ENCODE measurements at places on chromosomes 4 and X.

GRCh38 chrX:34810364-34810763, 132.2 kb upstream of the FAM47B start:
- DNase-seq, result peak; percentile 66

- no peak for DNase-seq
Observed at GRCh38 chr4:13647031-13647430, 19.5 kb upstream of the BOD1L1 start.

DNA sequence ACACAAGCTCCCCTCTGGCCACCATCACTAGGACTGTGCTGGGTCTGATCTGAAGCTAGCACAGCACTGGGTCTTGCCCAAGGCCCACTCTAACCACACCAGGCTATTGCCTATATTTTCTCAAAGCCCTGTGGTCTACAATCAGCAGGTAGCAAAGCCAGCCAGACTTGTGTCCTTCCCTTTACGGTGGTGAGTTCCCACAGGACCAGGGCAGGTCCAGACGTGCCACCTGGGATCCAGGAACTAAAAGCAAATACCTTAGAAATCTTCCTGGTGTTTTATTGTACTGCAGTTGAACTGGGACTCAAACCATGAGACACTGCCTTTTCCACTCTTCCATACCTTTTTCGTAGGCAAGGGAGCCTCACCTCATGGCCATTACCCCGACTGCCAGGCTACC, 9.0 kb upstream of the MAGEC2 start:
- no peak for DNase-seq

DNA sequence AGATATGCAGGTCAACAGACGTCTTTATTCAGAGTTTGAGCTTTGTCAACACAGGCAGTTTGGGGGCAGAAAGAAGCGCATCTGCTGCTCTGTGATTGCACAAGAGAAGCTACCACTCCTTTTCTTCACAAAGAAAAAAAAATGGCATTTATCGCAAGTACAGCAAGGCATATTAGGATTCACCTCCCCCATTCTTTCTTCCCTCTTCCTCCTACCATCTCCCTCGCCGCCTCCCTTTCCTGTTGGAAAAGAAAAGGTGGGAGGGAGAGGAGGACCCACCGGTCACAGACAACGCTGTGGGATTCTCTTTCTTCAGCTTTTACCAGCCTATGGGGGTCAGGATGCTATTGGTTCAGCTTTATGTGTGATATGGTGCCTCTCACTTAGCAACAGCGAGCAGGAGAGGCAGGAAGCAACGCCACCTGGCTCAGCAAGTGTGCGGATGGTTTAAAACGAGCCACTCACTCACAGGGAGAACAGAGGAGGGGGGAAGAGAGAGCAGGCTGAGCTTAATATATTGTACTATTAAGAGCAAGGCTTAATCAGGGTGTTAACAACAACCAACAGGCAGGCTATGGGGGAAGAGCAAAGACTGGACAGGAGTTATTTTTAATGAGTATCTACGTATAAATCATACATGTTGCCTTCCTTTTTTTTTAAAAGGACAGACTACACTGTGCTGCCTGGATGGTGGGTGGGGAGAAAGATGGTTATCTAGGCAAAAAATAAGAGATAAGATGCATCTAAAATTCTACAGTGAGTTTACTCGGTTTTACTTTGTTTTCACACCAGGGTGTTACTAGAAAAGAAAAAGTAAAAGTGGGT, 104.7 kb downstream of the MAML3 start:
- peak; percentile 70 for DNase-seq

DNA sequence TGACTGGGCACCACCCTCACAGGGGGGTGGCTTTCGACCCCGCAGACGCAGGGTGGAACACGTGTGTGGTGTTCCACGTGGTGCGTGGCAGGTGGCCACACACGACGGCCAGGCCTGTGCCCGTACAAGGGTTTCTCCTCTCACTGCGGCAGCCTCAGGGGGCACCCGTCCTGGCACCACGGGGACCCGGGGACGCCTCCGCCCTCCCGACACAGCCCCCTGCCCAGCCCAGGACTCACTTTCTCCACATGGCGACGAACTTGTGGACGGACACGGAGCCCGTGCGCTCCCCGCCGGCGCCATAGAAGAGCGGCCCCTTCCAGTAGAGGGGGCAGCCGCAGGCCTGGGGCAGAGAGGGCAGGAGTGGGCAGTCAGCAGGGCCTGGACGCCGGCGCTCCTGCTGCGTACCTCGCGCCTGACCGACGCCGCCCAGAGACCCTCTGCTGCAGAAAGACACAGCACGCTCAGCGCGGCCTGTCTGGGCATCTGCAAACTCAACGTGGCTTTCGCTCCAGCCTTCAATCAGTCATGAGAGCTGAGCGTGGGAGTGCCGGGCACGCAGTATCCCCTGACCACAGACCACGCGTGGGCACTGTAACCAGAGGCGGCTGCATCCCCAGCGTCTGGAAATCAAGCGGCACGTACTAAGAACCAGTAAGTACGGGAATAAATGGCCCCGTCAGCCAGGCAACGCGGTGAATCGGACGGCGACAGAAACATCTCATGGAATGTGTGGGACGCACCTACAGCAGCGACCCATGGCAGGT, 28.9 kb upstream of the GTPBP6 start:
- DNase-seq, result no peak

DNA sequence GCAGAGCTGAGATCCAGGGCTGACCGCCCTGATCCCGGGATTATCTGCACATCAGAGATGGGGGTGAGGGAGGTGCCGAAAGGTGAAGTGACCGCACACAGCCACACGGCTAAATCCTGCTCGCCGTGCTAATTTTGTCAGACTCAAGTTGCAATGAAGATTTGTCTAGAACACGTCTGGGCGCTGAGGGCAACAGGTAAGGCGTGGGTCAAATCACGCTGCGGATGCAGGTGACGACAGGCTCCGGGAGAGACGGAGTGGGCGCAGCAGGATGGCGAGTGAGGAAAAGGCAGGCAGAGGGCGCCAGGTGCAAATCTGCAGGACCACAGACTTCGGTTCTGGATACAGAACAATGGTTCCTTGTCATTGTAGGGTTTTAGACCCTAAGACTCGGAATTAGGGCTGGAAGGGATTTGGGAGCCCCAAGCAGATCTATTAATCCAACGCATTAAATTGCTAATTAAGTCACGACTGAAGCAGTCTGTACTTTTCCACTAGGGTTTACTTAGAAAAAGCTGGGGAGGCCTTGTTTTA, 1.9 kb upstream of the TBC1D14 start:
- DNase-seq, result peak; percentile 43

- no peak for DNase-seq
Observed at GRCh38 chr4:73575660-73576059, 44.6 kb downstream of the RASSF6 start.

- no peak for DNase-seq
Observed at GRCh38 chr4:52234561-52235440, 183.7 kb downstream of the SPATA18 start.

Data from fibroblast of lung (primary cell).